ENCODE measurements at places on chromosomes 6 and 20.

- DNase-seq, result no peak
Measured at GRCh38 chr6:4178737-4179333, 43.5 kb upstream of the ECI2 start.

DNA sequence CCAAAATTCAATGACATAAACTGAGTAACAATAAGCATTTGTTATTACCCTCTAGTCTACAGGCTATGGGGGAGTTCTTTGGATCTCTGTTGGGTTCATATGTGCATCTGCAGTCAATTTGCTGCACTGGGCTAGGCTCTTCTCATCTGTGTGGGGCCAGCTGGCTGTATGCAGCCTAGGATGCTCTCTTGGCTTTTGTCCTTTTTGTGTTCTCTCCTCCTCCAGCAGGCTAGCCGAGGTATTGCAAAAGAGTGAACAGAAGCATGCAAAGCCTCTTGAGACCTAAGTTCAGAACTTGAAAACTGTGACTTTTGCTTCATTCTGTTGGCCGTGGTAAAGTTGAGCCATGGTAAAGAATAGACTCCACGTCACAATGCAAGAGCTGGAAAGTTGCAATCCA lies 62.8 kb upstream of the FOXO3 start:
- no peak for DNase-seq

GRCh38 chr6:142935553-142936517 lies 9.1 kb downstream of the HIVEP2 start:
- no peak for DNase-seq

DNA sequence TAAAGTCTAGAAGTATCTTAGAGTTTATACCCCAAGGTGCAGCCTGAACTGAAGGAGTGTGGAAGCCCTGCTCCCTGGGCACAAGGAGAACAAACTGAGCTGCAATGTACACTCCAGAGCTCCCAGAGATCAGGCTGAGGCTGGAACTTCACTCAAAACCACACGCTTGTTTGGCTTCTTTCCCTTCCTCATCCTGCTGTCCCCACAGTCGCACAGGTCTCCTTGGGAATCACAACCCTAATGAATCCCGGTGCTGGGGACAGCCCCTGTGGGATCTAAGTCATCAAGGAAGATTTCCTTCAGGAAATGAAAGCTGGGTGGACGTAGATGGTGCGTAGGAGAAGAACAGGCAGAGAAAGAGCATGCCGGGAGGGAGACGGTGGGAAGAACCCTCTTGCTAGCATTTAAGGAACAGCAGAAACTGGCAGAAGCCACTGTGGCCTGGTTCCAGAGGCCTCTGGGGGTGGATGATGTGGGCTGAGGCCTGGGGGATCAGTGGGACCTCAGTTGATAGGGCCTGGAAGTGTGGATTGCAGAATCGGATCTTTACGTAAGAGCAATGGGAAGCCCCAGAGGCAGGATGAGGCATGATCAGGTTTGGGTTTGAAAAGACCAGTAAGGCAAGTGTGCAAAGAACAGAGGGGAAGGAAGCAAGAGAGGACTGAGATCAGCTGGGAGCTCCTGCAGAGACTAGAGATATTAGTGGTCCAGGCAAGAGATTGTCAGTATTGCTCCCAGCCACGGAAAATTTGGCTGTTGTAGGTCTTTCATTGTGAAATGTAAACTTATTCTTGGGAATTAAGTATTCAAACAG lies 21.4 kb downstream of the CYP24A1 start:
- no peak for DNase-seq

DNA sequence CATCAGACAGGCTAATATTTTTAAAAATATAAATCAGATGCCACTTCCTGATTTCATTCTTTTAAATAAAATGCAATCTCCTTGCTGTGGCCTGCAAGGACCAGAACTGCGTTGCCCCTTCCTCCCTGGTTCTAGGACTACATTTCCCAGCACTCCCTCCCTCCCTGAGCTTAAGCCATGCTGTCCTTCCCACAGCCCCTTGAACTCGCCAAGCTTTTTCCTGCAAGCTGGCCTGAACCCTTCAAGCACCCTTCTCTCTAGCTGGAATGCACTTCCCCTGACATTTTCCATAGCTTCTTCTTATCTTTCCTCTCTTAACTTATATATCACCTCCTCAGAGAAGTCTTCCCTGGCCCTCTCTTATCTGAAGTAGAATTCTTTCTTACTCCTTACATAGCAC lies 6.1 kb upstream of the DOK5 start:
- DNase-seq, result no peak

DNA sequence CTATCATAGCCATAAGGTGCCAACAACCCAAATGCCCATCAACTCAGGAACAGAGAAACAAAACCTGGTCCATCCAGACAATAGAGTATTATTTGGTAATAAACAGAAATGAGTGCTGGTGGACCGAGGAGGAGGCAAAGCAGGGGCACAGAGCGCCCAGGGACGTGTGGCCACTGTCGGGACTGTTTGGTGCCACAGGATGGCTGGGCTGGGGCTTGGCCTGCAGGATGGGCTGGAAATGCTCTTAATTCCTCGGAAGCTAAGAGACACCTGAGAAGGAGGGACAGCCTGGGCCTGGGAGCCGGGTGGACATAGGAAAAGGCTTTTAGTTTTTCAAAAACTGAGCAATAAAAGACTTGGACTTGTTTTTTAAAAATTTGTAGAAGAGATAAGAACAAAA lies 216.4 kb downstream of the DLL1 start:
- no peak for DNase-seq

- peak; percentile 56 for DNase-seq
Measured at GRCh38 chr20:49186535-49187329, 1.4 kb downstream of the STAU1 start.

GRCh38 chr6:38163186-38164130 lies 343.9 kb downstream of the ZFAND3 start:
- DNase-seq, result no peak

GRCh38 chr20:23654717-23655116 lies 17.0 kb upstream of the CST3 start:
- no peak for DNase-seq

DNA sequence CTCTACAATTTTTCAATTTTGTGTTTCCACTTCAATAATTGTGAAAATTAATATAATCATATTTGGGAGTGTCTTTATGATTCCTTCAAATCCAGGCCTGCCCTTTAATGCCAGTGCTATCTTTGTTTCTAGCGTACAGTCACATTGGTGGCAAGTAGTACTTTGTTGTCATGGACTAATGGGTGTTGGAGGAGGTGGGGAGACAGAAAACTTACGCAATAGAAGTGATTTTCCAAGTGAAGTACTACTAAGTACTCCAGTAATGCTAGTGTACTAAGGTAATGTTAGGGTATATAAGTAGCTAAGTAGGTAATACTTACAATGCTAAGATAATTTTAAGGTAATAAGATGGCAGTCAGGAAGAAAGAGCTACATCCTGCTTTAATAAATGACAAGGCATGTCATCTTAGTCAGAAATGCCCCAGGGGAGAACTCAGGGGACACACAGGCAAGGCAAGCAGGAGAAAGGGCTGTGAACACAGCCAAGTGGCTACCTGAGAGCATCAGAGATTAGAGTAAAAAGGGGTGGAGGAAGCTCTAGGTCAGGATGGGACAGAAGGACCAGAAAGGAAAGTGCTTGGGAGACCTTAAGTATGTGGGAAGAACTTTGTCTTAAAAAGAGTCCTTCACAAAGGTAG lies 217.2 kb upstream of the PRDM1 start:
- DNase-seq, result no peak

GRCh38 chr20:17732907-17733521 lies 33.2 kb downstream of the BANF2 start:
- DNase-seq, result no peak

- no peak for DNase-seq
Measured at GRCh38 chr20:7146552-7147219, 379.2 kb downstream of the BMP2 start.

DNA sequence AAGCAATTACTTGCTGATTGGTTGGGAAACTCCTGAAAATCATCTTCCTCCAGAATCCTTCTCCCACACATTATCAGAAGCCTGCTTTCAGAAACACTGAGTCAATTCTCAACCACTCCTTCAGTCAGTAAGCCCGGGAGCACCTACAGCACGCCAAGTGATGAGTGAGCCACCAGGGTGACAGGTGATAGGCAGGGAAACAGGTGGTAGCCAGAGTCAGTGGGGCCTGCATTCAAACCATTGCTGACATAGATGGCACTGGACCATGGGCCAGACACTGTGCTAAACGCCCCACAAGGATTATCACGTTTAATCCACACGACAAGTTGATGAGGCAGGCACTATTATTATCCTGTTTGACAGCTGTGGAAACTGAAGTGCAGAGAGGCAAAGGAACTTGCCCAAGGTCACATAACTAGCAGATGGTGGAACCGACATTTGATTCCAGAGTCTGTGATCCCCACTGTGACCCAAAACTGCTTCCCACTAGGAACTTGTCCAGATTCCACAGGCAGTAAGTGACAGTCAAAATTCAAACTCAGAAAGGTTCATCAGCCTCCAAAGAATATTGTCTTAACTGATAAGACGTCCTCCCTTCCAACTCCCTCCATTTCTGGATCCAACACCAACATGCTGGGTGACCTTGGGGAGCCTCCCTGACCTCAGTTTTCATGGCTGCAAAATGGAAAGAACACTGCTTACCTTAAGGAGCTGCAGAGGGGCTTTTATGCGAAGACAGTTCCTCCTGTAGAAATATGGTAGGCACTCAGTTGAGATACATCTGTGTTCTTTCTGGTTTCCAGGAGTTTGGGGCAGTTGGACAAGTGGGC lies 23.9 kb upstream of the TOP1 start:
- DNase-seq, result no peak

GRCh38 chr6:47245745-47246371 lies 63.8 kb downstream of the TNFRSF21 start:
- no peak for DNase-seq
